Stimulated activated CD8-positive, alpha-beta memory T cell treated with anti-CD3 and anti-CD28 coated beads, Interleukin-2, amount 100 ng/mL, for 48 hours (primary cell): ENCODE measurements at places on chromosomes 16 and 17.

DNA sequence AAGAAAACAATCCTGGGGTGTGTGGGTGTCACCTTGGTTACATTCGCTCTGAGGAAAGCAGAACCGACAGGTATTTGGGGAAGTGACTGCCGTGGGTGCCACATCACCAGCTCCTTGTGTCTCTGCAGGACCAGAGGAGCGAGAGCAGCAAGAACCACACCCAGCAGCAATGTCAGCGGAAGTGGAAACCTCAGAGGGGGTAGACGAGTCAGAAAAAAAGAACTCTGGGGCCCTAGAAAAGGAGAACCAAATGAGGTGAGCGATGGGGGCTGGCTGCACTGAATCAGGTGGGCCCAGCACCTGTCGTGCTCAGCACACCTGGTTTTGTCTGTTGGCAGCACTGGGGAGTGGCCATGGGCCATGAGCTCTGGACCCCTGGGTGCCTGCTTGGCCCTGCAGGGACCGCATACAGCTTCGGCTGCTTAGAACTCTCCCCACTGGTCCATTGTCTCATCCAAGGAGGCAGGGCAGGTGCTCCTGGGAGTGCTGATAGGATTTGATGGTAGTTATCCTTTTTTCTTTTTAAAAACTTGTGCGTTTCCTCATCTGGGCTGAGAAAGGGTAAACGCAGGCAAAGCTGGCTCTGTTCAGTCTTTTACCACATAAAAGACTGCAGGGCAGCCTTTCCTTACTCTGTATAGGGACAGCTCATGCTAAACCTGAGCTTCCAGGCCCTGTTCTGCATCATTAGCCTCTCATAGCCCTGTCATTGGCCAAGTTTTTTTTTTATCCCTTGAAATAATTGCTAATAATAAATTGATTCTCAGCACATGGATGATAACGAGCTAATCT is 29.4 kb downstream of the HMOX2 start:
- DNase-seq = peak; percentile 46

DNA sequence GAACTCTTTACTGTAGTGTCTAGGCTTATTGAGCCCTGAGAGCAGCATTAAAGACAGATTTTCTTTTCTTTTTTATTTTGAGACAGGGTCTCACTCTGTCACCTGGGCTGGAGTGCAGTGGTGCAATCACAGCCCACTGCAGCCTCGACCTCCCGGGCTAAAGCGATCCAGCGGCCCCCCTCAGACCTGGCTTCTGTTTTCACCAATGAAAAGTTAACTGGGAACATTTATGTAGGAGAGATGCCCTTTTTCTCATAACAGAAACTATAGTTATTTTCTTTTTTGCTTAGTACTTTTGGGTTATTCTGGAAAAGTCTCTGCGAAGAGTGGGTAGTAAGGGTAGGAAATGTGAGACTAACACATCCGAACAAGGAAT is 1.5 kb downstream of the MAP1LC3B start:
- no peak for DNase-seq

DNA sequence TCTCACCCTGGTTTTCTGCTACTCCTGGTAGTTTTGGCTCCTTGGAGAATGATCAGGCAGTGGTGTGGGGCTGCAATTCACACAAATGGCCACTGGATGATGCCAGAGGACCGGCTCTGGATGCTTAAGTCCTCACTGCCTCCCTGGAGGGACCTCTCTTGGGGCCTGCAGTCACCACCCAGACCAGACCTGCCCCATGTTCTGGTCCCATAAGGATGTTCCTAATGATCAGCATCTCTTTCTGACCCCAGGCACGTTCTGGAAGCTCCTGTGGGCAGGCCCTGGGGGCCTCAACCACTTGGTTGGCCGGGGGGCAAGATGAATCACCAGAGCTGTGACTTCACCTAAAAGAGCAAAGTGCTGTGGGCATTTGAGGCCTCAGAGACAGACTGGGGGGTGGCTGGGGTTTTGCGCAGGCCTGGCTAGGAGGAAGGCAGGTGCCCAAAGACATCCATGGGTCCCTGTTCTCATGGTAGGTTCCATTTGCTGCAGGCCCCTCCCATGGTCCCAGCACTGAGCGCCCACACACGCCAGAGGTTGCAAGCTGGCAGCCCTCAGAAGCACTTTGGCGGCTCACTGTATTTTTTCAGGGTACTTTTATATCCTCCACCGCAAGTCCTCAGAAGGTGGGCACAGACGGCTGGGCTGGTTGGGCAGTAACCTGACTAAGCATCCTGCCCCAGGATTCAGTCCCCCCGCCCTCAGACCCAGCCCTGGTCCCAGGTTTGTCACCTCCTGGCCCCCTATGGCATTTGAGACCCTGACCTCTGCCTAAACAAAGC is 53.2 kb downstream of the NT5M start:
- peak; percentile 60 for DNase-seq

DNA sequence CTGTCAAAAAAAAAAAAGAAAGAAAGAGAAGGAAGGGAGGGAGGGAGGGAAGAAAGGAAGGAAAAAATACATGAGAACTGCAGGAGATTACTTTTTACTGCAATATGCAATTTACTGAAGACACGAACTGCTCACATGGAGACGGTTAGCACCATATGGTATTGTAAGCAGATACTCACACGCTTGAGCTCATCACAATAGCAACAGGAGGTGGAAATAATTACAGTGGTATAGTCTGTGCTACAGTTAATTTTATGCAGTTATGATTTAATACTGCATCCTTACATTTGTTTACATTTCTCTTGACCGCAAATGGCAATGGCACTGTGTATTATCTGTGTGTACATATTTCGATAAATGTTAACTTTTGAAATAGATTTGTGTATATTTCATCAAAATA is 21.4 kb upstream of the SLC46A1 start:
- DNase-seq = no peak

GRCh38 chr16:9647981-9648701 is 534.1 kb downstream of the GRIN2A start:
- no peak for DNase-seq

DNA sequence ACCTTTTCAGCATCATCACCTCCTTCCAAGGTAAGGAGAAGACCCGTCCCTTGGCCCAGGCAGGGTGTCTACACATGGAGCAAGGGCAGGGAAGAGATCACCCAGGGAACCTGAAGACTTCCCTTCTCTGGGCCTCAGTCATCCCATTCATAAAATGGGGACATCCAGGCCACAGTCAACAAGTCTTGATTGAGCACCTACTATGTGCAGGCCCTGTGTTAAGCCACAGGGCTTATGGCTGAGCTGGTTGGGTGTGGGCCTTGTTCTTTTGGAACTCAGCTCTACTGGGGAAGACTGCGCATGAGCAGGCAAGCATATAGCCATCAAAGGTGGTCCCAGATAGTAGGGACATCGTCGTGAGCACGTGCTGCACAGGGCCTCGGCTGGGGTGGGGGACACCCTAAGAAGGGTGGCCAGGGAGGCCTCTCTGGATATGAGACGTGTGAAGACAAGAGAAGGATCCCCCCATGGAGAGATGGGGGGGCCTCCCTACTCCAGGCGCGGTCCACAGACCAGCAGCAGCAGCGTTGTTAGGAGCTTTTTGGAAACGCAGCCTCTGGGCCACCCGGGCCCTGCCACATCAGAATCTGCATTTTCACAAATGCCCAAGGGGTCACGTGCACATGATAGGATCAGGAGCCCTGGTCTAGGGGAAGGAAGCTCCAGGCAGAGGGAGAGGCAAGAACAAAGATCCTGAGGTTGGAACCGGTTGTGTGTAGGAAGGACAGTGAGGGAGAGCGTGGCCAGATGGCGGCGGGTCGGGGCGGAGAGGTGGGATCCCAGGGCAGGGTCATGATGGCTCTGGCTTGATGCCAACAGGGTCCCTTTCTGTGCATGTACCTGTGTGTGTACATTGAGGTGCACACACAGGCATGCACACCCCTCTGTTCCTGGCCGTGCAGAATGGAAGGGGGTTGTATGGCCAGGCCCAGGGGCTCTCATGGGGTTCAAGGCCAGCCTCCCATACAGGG is 5.9 kb upstream of the ADGRG3 start:
- no peak for DNase-seq

- DNase-seq = no peak
Observed at GRCh38 chr17:67544364-67544955, 167.4 kb downstream of the PITPNC1 start.

DNA sequence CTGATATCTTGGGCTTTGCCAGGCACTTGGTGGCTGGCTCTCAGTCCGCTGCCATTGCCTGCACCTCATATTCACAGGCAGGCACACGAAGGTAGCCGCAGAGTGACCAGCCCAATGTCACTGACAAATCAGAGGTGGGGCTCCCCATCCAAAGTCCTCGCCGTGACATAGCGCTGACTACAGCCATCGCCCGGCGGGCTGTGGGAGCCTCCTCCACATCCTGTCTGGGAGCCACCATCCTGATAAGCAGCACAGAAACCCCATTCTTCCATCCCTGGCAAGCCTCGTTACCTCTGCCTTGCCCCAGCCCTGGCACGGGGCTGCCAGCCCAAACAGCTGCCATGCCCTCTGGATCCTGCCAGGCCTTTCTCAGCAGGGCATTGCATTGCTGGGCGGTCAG is 437.8 kb downstream of the SLC39A11 start:
- DNase-seq = no peak

DNA sequence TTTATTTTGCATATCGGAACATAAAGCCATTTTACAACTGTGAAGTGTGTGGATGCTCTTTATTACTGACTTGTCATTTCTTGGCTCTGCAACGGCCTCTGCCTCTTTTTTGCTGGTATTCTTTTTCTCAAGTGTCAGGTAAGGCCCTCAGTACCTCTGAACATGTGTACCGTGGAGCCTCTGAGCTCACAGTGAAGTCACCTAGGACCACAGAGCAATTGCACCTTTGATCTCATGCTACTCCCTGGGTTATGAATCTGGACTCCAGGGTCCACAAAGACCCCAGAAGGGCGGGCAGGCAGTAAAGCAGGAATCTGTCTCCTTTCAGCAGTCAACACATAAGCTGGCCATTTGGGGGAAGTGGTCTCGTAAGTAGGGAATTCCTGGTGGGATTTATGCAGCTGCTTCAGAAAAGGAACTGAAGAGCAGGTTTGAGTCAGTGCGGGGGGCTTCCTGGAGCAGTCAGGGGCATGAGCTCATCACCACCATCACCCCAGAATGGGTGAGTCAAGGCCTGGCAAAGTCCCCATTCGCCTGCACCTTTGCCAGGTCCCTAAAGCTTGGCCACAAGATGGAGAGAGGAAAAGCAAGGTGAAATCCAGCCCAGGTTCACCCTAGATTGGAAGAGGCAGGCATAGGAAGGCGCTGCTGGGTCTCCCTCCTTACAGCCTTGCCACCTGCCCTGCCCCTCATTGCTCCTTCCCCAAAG is 33.0 kb downstream of the TBX4 start:
- DNase-seq = no peak

- DNase-seq = no peak
Observed at GRCh38 chr17:15112846-15113617, 152.1 kb downstream of the PMP22 start.

DNA sequence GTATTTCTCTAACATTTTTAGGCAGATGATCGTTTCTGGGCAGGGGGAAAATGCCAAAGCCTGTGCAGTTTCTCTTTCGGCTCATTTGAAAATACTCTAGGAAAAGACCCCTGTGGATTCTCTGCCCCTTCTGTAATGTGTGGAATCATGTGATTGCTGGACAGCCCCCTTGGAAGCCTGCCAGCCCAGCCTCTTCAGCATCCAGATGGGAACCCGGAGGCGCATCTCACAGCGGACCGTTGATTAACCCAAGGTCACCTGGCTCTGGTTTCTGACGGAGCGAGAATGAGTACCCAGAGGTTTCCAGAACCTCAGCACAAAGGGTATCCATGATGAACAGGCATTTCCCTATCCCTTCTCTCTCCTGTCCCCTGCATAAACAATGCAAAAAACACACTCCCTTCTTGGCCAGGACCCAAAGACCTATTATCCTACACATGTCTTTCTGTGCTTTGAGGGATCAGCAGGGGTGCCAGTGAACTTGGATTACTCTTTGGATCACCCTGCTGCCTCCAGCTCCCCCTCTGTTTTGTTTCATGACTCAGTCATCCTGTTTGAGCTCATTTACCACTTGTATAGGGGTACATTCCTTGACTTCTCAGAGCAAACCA is 957.1 kb upstream of the RBFOX1 start:
- DNase-seq = no peak

DNA sequence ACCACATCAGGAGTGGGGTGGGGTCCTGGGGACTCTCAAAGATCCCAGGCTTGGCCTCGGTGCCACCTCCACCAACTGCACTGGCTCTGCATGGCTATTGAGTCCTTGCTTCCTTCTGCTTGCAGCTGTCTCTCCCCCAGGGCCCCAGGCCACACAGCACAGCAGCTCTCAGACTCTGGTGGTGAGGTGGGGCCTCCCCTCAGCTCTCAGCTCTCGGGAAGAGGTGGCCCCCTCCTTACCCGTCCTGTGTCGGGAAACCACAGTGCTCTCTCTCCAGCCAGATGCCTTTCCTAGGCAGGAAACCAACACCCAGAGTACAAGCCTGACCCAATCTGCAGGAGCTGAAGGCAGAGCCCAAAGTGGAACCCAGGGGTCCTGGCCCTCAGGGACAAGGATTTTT is 18.5 kb downstream of the SRCIN1 start:
- DNase-seq = no peak

- DNase-seq = no peak
Observed at GRCh38 chr17:40996829-40997228, 2.9 kb upstream of the KRTAP3-3 start.

- DNase-seq = no peak
Observed at GRCh38 chr17:27793168-27793905, 7.0 kb downstream of the NOS2 start.

- no peak for DNase-seq
Observed at GRCh38 chr16:7340938-7341337, 8.3 kb downstream of the RBFOX1 start.

GRCh38 chr17:78903101-78903779 is at the start of gene CEP295NL:
Gene CEP295NL, minus strand, starts transcription at chr17:78903201. Its CDS starts 1,373 bp downstream, at chr17:78901828.
- no peak for DNase-seq

- DNase-seq = no peak
Observed at GRCh38 chr16:6095414-6095813, 997.8 kb upstream of the EEF2KMT start.
